Activated CD8-positive, alpha-beta memory T cell treated with anti-CD3 and anti-CD28 coated beads, Interleukin-2, amount 50 U/mL, for 48 hours (primary cell): ENCODE measurements at places on chromosomes 3 and 15.

DNA sequence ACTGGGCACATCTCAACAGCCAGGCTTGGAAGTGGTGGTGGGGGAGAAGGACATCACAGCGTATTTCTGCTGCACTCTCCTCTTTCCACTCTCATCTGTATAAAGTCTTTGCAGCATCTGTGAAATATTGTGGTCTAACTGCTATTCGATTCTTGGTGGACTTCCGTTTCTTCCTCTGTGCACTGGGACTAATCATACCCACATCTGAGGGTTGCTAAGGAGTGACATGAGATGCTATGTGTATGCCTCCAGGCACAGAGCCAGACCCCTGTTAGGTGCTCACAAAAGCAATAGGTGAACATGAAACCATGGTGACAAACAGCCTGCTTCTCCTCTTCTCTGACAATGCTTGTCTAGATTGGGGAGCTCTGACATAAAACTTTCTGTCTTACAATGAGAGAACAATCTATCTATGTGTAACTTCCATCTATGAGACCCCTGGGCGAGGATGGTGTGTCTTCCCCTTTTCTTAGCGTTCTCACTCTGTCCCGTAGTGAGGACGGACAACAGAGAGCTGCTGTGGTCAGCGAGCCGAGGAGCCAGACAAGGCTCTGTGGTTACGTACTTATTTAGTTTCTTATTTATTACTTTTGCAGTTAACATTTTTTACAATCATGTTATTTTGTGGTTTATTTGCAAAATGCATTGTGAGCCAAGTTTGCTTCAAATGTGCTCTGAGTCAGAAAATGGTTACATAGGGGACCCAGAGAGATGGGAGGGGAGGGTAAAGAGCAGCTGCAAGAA is 196.7 kb upstream of the TPRG1 start:
- DNase-seq: no peak

DNA sequence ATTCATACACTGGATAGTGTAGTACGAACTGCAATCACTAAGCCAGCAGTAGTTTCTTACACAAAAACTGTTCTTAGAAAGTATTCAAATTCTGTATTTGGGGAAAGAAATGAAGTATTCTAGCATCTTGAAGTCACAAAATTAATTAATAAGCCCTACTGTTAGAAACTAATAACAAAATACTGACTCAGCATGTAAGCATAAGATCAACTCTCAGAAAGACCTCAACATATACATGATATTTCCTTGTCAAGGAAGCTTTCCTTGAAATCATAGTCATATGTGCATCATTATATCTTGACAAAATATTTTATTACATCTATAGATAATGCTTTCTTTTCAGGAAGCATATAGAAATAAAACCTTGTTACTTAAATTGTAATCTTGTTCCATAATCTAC is 115.5 kb upstream of the GOLGA6L6 start:
- no peak for DNase-seq

- no peak for DNase-seq
These were observed 109.6 kb downstream of the FAM174B start for GRCh38 chr15:92545996-92546395.

GRCh38 chr3:197376020-197376419 is 77.6 kb upstream of the DLG1 start:
- no peak for DNase-seq

- DNase-seq: no peak
These were observed 70.9 kb upstream of the TGFBR2 start for GRCh38 chr3:30535525-30535924.

GRCh38 chr3:41141433-41142167 is 57.7 kb upstream of the CTNNB1 start:
- DNase-seq: no peak
